Heart left ventricle (tissue), 16 donors: ENCODE measurements at places on chromosomes 4 and X. TPM values are rescaled to one million over a fixed set of nuclear protein-coding genes. Genes with fewer than 3 reads are reported as not detected.

DNA sequence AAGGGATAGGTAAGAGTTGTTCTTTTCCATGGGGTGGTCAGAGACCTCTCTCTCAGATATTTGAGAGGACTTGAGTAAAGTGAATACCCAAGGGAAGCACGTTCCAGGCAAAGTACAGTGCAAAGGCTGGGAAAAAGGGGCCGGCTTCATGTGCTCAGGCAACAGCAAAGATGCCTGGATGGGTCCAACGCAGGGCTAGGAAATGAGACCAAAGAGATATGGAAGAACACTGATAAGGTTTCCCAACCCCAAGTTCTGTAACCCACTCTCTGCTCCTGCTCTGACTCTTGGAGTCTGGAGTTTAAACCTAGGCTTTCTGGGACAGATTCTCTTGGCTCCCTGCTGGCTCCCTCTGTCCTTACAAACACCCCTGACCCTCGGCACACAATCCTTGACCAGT is 36.2 kb upstream of the PROM1 start:
- DNase-seq: no peak

GRCh38 chr4:90069151-90069550 is 58.0 kb upstream of the CCSER1 start:
- DNase-seq: no peak

DNA sequence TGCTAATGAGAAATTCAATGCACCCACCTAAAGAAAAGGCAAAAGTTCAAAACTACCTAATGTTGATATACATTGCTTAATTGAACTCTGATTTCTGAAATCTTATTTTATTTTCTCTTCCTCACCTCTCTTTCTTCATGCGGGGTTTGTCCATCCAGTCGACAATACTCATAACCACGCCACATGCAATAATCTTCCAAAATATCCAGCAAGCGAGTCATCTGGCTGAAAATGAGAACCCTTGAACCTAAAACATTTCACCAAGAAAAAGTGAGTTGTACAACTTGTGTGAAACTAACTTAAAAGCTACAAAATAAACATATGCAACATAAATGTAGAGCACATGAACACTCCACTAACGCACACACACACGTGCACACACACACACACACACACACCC is 26.7 kb downstream of the SMARCA1 start:
- DNase-seq: no peak

- peak; percentile 41 for DNase-seq
Observed at GRCh38 chr4:101232074-101232776, 115.1 kb downstream of the PPP3CA start.

- DNase-seq: no peak
Observed at GRCh38 chr4:128311659-128312403, 24.2 kb upstream of the PGRMC2 start.

- DNase-seq: no peak
Observed at GRCh38 chrX:5730556-5730955, 498.1 kb downstream of the NLGN4X start.

DNA sequence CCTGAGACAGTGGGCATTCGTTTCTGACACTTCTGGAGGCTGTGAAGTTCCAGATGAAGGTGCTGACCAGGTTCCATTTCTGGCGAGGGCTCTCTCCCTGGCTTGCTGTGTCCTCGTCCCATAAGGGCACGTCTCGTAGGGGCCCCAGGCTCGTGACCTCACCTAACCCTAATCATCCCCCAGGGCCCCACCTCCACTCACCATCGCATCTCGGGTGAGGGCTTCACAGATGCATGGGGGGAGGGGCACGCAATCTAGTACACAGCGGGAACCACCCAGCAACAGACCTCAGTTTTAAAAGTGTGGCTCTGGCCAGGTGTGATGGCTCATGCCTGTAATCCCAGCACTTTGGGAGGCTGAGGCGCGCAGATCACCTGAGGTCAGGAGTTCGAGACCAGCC is 22.1 kb downstream of the PDE6B start:
- no peak for DNase-seq

DNA sequence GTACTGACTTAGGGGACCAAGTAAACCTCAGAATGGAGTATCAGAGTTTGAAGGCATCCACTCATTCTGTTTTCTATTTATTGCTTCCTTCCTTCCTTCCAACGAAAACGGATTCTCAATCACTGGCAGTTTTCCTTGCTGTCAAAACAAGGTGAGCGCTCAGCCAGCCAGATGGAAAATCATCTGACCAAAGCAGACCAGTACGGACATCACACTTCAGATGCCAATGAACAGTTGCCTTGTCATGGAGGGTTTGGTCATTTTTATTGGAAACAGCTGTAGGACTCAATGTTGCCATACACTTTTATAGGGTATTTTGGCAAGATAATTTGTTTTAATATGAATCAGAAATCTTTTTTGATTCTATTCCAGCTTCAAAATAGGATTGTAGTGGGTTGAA is 16.6 kb downstream of the GEMIN8 start:
- no peak for DNase-seq

- DNase-seq: no peak
Observed at GRCh38 chr4:54813674-54814073, 155.9 kb downstream of the KIT start.

GRCh38 chrX:84717343-84717742 is 215.1 kb upstream of the HDX start:
- DNase-seq: no peak

- no peak for DNase-seq
Observed at GRCh38 chrX:76148041-76148665, 24.7 kb upstream of the PBDC1 start.

DNA sequence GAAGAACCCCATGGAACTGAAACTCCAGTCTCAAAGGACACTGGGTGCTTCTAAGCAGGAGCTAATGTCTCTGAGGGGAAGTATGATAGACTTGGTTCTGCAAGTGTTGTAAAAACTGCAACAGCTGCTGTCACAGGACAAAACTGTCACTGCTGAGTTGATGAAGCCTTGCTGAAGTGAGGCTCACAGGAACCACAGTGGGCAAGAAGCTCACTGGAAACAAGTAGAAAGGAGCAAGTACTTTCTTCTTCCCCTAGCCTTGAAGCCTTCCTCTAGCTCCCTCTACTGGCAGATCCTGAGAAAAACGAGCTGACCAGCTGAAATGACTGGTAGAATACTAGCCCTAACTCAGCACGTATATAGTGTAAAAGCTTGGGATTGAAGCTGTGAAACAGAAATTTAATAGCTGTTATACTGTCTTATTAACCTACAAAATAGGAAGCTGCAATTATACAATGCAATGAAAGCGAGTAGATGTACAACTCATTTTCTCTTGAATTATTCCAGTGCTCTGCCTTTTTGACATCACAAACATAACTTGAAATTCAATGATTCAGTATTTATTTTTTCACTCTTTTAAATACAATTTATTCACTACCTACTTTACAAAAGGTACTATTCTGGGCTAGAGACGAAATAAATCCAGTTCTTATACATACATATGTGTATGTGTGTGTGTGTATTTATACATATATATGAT is 91.4 kb downstream of the GABRB1 start:
- DNase-seq: peak; percentile 24

- no peak for DNase-seq
Observed at GRCh38 chrX:110396735-110397134, 38.1 kb downstream of the RTL9 start.

- DNase-seq: no peak
Observed at GRCh38 chr4:41496977-41497376, 41.0 kb upstream of the LIMCH1 start.

GRCh38 chr4:25089051-25089763 is 58.5 kb upstream of the LGI2 start:
- no peak for DNase-seq

- DNase-seq: no peak
Observed at GRCh38 chr4:53782458-53782845, 191.2 kb upstream of the LNX1 start.

DNA sequence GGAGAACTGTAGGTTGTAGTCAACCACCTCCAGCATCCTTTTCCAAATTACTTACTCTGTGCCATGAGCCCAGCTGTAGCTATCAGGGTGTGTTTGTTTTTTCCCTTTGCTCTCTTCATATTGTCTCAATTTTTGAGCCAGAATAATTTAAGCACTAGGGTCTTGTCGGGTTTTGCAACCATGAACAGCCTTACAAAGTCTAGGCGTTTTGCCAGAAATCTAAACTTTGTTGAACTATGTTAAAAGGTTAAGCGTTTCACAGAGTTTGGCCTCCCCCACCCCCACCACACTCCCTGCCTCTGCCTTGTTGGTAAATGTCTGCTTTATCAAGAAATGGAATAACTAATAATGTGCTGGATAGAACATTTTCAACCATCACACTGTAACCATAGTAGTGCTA is 190.6 kb upstream of the TTC29 start:
- peak; percentile 26 for DNase-seq

GRCh38 chrX:154599531-154599930 is 14.6 kb downstream of the CTAG1A start:
- DNase-seq: no peak

- DNase-seq: no peak
Observed at GRCh38 chrX:87049567-87049966, 468.0 kb upstream of the KLHL4 start.

DNA sequence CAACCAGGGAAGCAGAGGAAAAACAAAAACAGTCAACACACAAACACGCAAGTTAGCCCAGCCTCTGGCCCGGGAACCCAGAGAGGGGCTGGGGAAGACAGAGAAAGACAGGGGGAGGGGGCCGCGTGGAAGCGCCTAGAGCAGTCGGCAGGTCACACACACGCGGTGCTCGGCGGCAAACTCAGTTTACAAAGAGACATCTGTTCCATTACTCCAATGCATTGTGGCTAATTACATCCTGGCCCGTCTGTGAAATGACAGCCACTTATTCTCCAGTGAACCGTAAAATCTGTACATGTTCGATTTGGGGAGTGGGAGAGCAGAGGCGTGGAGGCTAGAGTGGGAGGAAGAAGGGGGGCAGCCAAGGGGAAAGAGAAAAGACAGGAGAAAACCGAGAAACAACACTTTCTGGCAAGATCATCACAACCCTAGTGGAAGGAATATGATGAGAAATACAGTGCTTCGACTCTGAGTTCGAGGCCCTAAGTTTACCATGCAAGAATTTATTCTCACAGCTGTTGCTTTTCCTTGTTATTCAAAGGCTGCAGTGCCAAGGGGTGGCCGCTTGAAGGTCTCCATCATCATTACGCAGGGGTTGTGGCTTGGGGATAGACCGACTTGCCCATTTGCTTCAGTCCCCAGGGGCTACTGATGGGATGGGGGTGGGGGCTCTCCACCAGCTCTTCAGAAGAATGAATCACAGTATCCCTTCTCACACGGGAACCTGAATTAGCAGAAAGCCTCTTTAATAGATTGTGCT is 167.7 kb downstream of the MGST2 start:
- no peak for DNase-seq

DNA sequence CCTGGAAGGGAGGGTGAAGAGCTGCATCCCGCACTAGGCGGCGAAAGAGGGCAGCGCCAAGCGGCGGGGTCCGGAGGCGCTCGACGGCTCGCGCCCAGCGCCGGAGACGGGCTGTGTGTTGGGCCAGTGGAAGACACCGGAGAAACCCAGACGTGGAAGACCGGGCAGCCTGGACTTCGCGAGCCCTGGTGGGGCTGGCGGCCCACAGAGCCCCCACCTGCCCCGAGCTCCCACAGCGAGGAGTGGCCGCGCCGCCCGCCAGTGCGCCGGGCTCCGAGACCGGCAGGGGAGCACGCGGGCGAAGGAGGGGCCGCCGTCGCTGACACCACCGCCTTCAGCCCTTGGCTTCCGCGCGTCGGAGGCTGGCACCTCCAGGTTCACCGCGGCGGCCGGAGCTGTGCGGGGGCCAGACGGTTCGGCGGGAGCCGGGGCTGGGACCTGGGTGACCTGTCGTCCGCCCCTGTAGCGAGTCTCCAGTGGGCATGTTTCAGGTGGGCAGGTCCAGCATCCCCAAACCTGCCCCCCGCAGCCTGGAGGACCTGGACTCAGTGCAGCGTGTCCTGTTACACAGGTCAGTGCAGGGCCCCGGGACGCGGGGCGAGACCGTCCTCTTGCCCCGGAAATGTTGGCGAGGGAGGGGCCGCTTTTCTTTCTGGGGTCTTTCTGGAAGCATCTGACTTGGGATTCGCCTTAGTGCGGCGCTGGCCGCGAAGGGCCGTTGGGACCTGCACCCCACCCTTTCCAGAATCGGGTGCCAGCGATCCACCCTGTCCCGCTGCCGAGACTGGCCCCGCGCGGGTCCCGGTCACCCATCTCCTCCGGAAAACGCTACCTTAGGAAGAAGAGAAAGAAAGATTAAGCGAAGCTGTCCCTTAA is 9.6 kb upstream of the INTU start:
- peak; percentile 43 for DNase-seq

- no peak for DNase-seq
Observed at GRCh38 chr4:77418333-77418732, 187.3 kb upstream of the CXCL13 start.

DNA sequence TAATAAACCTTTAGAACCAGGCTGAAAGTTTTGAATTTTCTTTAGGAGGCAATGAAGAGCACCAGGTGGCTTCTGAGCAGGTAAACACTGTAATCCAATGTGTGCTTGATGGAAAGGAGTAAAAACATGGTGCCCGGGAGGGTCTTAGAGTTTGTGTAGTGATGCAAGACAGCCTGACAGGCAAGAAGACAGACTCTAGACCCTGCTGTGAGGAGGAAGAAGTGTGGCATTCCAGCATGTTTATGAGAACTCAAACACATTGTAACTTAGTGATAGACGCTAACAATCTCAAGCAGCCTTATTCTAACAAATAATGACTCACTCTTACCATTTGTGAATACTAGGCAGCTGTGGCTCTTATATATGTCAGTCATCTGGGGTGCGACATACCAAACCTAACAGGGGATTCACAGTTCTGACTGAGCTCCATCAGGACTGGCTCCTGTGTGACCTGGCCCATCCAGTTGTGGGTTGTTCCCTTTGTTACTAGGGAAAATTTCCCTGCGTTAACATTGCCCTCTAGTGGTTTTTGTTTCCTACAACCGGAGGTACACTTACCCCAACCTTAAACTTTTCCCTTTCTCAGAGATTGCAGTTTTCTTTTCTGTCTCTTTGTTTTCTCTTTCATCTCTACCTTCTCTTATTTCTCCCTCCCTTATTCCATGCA is 53.8 kb downstream of the VSIG4 start:
- DNase-seq: peak; percentile 26

- no peak for DNase-seq
Observed at GRCh38 chr4:16212138-16212782, 14.0 kb downstream of the TAPT1 start.

- DNase-seq: no peak
Observed at GRCh38 chrX:2793752-2794151, 35.0 kb upstream of the GYG2 start.

- DNase-seq: no peak
Observed at GRCh38 chrX:112967903-112968302, 127.3 kb upstream of the AMOT start.

- DNase-seq: no peak
Observed at GRCh38 chr4:1632109-1633104, 51.7 kb downstream of the FAM53A start.

Gene FAT4
- 16.3 TPM for total RNA-seq

Gene RHOXF2
- not detected for total RNA-seq

Gene GLOD5
- total RNA-seq: not detected

Gene SPIN4
- total RNA-seq: 0.76 TPM

Gene MTCP1
- total RNA-seq: 36.2 TPM

Gene CTAG1A
- not detected for total RNA-seq

Gene MAGEB1
- not detected for total RNA-seq

Gene PHEX
- total RNA-seq: 0.34 TPM

Gene TBC1D14
- total RNA-seq: 36.4 TPM

Gene MGAT4D
- total RNA-seq: not detected

Gene CXXC4
- 4.3 TPM for total RNA-seq

Gene SRPX2
- 23.0 TPM for total RNA-seq

Gene STPG2
- total RNA-seq: 0.71 TPM

Gene MAMLD1
- total RNA-seq: 1.5 TPM
